Left renal cortex interstitium (tissue), 4 donors: ENCODE measurements at places on chromosomes 5 and 9.

DNA sequence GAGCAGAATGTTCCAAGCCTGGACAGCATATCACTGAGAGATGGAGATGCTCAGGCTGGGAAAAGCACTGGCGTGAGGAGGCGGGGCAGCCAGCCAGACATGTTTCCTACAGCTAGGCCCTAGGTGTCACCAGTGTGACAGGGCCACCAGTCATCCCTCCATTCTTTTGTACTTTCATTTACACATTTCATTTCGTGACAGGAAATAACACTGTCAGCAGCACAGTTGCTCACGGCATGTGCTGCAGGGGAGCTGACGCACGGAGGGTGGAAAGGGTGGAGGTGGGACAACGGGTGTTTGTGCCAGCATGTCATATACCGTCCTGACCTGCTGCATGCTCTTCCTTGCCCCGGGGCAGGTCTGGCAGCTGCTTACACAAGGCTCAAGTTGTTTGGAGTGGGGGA lies 14.8 kb upstream of the CEMIP2 start:
- no peak for DNase-seq

DNA sequence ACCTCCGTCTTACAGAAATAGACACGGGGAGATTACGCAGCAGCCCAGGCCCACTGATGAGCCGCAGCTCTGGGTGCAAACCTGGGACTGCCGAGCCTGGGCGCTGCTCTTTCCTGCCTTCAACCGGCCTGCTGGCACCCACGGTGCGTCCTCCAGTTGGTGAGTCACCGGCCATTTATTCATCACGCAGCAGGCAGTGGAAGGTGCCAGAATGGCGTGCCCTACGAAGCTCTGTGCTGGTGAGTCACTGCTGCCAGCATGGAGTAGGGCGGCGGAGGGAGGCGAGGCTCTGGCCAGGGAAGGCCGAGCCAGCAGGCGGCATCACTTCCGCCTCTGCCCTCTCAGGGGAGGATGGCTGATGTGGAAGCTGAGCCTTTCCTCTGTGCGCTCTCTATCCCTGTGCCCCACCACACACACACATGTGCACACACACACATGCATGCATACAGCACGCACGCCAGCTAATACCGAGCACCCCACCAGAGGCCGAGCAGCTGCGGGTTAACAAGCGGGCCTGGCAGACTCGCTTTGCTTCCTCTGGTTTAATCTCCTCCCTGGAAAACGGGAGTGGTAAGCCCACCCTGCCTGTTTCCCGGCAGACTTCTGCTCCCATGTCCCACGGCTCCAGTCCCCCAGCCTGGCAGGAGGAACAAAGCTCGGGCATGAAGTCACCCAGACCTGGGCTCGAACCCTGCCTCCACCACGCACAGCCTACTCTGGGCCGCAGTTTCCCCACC lies 39.2 kb downstream of the OLFM1 start:
- DNase-seq: no peak

GRCh38 chr5:32317041-32317440 lies 4.3 kb upstream of the MTMR12 start:
- DNase-seq: no peak

DNA sequence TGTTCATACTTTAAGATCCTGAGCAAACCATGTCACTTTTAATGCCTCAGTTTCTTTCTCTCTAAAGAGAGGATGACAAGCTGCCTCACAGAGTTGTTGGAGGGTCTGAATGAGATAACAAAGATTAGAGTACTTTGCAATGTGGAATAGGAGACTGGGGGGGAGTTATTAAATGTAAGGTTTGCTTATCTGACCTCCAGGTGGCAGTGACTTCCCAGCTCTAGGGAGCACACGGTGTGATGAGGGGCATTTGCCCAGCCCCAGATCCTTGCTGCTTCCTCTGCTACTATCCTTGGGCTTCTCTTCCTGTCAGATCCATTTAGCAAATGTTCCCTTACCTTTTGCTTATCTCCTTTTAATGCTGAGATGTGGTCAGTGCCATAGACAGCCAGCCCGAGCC lies 30.7 kb downstream of the ENHO start:
- no peak for DNase-seq

DNA sequence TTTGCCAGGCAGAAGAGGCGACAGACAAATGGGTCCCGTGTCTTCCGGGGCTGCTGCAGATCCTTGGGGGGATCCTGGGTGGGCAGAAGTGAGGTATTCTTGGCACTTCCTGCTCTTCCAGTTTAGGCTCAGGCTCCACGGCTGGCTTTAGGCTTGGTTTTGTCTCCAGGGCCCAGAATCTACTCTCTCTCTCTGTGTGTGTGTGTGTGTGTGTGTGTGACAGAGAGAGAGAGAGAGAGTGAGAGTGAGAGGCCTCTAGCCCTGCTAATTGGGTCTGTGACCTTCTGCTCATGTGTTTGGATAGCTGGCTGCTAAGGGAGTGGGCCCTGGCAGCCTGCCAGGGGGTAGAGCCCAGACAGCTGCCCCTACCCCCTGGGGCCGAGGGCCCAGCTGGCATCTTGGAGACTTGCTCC lies 39.3 kb downstream of the CRB2 start:
- DNase-seq: no peak

GRCh38 chr9:74543145-74543544 lies 46.0 kb downstream of the RORB start:
- DNase-seq: no peak

DNA sequence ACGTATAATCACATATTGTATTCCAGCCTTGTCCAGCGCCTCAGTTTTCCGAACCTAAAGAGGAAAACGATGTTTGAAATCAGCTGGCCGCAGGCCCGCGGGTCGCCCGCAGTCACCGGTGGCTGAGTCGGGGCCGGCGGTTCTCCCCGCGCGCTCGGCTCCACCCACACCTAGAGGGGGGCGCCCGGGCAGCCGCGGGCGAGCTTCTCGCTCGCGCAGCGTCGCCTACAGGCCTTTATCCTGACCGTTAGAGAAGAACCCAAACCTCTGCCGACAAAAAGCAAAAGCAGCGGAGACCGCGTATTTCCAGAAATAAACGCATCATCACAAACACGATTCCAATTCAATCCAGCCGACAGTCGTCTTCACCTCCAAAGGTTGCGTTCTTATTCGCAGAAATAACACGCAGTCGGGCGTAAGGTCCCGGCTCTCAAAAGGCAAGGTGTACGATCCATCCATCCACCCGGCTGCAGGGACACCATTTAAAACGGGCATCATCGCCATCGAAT lies 725 bp upstream of the NIPBL start:
- DNase-seq: peak; percentile 67

GRCh38 chr9:23830929-23831730 lies 5.1 kb upstream of the ELAVL2 start:
- no peak for DNase-seq

DNA sequence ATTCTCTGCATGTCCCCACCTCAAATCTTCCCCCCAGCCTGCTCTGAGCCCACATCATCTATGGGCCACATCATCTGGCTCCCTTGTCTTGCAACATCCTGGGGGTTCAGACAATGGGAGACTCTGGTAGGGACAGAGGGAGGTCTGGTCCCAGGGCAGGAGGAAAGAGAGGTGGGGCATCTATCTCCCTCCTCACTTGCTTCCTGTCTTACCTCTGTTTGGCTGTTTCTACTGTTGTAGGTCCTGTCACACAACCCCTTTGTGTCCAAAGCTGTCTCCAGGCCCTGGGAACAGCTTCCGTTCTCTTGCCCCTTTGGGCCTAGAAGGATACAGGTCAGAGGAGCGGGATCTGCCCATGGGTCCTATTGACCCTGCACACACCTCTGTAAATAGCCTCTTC lies 227.2 kb downstream of the NSG2 start:
- DNase-seq: no peak

GRCh38 chr5:172303572-172304335 lies 20.2 kb upstream of the UBTD2 start:
- DNase-seq: no peak

DNA sequence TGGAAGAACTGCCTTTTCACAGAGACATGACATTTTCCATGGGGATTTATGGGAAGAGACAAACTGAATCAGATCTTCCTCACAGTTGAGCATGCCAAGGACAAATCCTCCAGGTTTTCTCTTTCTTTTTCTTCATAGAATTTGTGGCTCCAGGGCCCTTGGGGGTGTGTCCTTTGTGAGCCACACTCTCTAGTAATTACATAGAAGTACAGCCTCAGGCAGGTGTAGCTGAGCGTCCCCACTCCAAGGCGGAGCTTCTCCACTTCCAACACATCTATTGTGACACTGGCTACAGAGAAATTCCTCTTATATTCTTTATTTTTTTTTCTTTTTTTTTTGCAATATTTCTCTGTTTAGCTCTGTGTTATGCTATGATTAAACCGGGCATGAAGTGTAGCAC lies 420.5 kb upstream of the CD180 start:
- no peak for DNase-seq

- DNase-seq: no peak
Measured at GRCh38 chr9:91807643-91808246, 142.3 kb downstream of the ROR2 start.

- no peak for DNase-seq
Measured at GRCh38 chr9:31519826-31520225, 864.6 kb upstream of the ACO1 start.

GRCh38 chr5:28165096-28165495 lies 1126.7 kb upstream of the CDH9 start:
- no peak for DNase-seq

- DNase-seq: peak; percentile 55
Measured at GRCh38 chr5:113678924-113679575, 165.6 kb downstream of the YTHDC2 start.

GRCh38 chr9:89974582-89974981 lies 369.8 kb downstream of the GADD45G start:
- DNase-seq: no peak

DNA sequence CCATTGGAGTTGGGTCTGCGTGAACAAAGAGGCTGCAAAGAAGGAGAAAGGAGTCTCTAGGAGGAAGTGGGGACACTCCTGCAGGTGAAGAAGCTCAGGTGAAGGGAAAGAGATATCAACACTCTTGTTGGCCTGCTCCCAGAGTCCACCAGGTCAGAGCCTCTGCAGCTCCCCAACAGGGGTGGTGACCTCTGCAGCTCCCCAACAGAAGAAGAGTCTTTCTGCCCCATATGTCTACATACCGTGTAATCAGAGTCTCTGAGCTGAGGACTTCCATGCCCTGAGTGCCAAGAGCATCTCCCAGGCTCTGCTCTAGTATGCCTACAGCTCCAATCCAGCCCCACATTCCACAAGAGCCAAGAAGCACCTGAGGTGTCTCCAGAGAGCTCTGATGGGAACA lies 67.4 kb upstream of the TRPC7 start:
- DNase-seq: no peak

DNA sequence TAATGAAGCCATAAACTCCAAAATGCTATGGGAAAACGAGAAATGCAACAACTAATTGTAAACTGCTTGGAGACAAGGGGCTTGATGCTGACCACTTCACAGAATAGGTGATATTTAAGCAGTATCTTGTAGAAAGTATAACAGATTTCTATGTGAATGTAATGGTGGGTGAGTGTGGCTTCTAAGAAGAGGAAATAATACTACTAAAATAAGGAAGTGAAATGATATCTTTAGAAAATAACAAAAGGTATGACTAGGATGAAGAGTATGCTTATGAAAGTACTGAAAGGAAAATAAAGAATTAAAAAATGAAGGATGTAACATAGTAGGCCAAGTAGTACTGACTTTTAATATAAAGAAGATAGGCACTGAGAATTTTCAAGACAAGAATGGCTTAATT lies 94.2 kb downstream of the AGTPBP1 start:
- no peak for DNase-seq

DNA sequence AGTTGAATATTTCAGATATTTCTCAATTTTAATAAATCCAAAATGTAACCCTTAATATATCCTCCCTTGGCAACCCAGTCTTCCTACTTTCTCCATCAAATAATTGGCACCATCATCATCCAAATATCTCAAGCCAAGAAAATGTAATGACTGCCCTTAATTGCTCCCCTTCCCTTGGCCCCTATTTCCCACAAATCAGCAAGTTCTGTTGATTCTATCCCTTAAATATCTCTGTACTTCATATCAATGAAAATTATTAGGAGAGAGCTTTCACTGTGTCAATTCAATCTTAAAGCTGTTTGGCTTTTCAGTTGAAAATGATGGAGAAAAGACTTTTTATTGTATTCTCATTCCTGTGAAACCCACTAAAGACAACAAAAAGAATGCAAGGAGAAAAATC lies 349.8 kb downstream of the HINT1 start:
- DNase-seq: no peak

DNA sequence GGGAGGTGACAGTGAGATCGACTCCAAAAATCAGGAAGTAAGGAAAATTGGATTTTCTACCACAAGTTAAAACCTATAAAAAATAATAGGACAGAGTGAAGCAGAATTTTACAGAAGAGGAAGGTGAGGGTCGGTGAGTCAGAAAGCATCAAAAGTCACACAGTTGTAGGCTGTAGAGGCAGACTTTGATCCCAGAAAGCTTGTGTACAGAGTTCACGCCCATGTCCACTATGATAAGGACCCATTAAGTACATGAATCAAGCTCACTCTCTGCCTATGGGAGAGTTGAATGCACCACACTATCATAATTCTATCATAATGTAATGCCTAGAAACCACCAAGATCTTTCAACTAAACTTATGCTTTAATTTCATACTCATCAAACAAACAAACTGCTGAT lies 291.2 kb downstream of the PRELID2 start:
- no peak for DNase-seq

DNA sequence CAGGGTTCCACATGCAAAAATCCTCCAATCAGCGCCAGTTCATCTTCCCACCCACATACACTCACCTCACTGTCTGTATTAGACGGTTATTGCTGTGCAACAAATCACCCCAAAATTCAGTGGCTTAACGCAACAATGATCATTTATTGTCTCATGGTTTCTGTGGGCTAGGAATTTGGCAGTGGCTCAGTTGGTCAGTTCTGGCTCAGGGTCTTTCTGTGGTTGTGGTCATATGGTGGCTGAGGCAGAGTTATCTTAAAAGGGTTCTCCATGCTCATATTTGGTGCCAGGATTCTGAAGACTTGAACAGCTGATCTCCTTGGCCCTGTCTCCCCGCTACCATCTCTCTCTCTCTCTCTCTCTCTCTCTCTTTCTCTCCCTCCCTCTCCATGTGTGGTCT lies 12.9 kb downstream of the ZNF618 start:
- no peak for DNase-seq

GRCh38 chr9:26462751-26463150 lies 429.9 kb downstream of the CAAP1 start:
- DNase-seq: no peak

DNA sequence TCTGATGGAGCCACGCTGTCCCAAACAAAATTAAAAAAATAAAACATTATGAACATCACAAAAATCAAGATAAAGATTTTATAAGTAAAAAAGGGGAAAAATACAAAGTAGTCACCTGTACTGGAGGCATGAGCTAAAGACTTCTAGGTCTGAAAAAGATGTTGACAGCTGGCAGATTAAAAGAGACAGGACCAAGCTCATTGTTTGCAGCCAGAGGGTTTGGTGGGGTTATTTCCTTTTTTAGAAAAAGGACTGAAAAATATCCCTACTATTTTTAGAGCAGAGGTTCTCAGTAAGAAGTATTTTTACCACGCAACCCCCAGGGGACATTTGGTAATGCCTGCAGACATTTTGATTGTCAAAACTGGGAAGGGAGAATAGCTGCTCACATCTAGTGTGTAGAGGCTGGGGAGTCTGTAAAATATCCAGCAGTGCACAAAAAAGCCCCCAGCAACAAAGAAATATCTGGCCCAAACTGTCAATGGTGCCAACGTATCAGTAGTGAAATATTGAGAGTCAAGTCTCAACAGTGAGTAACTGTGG lies 353.4 kb downstream of the TLE1 start:
- no peak for DNase-seq

- no peak for DNase-seq
Measured at GRCh38 chr5:172488221-172488620, 33.9 kb upstream of the SH3PXD2B start.
